ENCODE measurements at places on chromosomes 16 and 17. TPM values are rescaled to one million over a fixed set of nuclear protein-coding genes. Genes with fewer than 3 reads are reported as not detected.
A peak's percentile ranks its signal among the peaks of the same experiment; 100 is the strongest.

The SLC12A3 gene
- total RNA-seq: not detected

The SERPINF2 gene
- total RNA-seq: 0.19 TPM

The PIPOX gene
- total RNA-seq: 3.3 TPM

The MEOX1 gene
- total RNA-seq: 1.1 TPM

The ADPRM gene
- 9.8 TPM for total RNA-seq

The TBC1D3 gene
- not detected for total RNA-seq

The NXPH3 gene
- total RNA-seq: 1.1 TPM

The ANKRD13B gene
- 70.0 TPM for total RNA-seq

The NTN1 gene
- total RNA-seq: 10.1 TPM

The LITAFD gene
- not detected for total RNA-seq

The NACA2 gene
- not detected for total RNA-seq

DNA sequence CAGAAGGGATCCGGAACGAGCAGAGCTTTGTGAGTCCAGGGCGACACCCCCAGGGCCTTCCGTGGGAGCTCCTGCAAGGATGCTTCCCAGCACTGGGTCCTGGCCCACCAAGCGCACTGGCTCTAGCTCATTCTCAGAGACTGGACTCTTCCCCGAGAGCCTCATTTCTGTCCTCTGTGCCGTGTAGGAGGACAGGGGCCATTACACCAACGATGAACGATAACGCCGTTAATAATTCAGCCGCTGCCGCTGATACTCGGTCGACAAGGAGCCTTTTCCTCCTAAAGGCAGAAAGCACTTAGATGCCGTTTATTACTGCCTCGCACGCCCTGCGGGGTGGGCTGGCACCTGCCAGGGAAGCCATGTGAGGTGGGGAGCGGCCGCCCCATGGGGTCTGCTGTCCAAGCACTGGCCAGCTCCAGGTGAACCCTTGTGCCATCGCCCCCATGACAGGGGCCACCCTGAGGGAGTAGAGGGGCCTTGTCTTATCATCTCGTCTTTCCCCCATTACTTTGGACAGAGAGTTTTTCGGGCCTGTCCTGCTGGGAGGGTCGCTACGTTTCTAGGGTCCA is 33.5 kb downstream of the TBC1D16 start:
- no peak for DNase-seq

DNA sequence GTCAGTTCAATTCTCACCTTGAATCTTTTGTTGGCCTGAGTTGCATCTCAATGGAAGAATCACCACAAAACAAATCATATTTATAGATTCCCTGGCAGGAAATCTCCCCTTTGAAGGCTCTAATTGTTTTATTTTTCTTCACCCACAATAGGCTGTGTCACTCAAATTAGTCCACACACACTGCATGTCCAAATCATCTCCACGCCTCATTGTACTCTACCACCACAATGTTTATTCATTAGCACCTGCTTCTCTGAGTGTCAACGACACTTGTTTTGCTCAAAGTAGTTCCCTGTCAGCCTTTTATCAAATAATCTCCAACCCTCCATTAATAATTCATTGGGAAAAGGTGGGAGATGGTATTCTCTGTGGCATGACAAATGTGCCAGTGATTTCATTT is 164.3 kb downstream of the ABCC12 start:
- DNase-seq: no peak

DNA sequence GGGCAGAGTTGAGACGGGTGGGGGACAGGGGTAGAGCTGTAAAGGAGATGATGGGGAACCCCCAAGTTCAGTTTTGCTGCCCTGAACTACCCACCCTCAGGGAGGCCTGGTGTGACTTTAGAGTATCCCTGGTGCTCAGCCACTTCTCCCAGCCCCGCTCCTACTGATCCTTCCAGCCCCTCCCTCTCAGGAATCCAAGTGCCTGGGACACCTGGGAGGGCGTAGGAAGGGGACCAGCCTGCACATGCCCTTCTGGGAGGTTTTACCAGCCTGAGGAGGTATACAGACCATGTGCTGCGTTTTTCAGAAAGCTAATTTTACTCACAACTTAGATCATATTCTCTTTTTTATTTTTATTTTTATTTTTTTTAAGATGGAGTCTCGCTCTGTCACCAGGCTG is 4.1 kb downstream of the ST6GALNAC2 start:
- DNase-seq: no peak

DNA sequence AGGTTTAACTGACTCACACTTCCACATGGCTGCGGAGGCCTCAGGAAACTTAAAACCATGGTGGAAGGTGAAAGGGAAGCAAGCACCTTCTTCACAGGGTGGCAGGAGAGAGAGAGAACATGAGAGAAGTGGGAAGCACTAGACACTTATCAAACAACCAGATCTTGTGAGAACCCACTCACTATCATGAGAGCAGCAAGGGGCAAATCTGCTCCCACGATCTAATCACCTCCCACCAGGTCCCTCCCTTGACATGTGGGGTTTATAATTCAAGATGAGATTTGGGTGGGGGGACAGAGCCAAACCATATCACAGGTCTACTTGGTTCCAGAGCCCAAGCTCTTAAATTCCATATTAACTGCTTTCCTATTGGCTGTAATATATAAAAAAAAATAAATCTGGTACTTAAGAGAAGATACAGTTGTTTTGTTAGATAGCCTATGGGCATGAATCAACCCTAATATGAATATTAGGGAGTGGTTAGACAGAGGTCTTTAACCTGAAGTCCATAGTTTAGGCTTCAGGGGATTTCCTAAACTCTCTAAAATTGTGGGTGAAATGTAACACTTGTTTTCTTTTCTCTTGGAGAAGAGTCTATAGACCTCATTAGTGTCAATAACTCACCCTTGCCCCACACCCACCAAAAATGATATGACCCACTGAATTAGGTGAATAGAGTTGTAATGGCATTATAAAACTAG is 56.7 kb downstream of the SKAP1 start:
- no peak for DNase-seq

GRCh38 chr17:41415411-41415810 is 9.0 kb downstream of the KRT37 start:
- DNase-seq: no peak

- DNase-seq: no peak
Observed at GRCh38 chr17:77235370-77235941, 94.7 kb downstream of the SEC14L1 start.

DNA sequence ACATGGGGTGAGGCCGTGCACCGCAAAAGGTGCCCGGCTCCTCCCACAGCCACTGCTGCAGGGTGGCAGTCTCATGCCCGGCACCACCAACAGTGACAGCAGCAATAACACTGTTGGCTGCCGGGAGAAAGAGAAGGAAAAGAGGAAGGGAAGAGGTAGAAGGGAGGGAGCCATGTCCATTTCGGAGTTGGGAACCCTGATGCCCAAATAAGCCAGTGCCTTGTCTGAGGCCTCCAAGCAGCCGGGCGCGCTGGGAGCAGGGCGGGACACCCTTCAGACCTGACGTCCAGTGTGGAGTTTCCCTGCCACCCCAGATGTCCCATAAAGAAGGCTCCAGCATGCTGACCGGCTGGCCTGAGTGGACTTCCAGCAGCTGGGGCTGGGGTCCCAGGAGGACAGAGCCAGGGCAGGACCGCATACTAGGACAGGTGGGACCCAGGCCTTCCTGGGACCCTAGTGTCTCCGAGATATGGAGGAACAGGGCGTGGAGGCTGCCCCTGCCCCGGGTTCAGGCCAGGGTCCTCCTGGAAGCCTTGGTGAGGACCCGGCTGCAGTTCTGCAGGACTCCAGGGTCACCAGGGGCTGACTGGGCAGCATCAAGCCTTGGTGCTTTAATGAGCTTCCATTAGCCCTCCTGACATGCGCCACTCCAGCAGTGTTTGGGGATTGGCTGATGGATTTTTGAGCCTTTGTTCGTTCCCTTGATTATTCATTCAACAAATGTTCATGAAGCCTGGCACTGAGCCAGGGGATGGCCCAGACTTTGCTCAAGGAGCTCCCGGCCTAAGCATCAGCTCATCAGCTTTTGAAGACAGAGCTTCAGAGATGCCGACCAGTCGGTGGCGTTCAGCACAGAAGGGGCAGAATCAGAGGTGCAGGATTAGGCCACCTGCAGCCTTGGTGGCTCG is 223.6 kb upstream of the CIBAR2 start:
- DNase-seq: no peak

- DNase-seq: no peak
Observed at GRCh38 chr16:22018559-22018958, 10.6 kb downstream of the MOSMO start.

GRCh38 chr16:79430191-79430678 is 170.3 kb downstream of the MAF start:
- no peak for DNase-seq

DNA sequence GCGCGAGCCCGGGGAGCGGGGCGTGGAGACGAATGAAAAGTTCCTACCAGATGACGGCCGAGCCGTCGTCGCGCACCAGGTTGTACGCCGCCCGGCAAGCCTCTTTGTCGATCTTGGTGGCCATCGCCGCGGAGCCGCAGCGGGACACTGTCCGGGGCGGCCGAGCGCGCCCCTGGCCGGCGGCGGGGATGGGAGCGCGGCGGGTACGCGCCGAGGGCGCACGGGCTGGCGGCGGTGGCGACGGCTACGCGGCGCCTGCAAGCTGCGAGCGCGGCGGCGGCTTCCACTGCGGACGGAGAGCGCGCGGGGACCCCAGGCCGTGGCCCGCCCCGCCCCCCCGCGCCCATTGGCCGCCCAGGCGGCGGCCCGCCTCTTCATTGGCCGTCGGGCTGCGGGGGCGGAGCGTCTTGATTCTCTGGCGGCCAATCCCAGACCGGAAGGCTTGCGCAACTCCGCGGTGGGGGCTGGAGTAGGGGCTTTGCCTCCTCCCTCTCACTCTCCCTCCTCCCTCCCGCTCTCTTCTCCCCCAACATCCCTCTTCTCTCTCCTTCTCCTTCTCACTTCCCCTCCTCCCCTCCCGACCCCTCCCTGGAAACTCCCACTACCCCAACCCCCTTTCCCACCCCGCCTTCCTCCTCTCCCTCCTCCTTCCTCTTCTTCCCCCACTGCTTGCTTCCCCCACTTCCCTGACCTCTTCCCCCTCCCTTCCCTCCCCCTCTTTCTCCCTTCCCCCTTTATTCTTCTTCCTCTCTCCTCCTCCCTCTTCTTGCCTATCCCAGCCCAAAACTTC is at the start of gene COTL1:
Gene COTL1, minus strand, starts transcription at position 288 of the 790 bp plus-strand sequence. Its CDS starts 164 bp downstream, at position 124.
- DNase-seq: peak; percentile 87

DNA sequence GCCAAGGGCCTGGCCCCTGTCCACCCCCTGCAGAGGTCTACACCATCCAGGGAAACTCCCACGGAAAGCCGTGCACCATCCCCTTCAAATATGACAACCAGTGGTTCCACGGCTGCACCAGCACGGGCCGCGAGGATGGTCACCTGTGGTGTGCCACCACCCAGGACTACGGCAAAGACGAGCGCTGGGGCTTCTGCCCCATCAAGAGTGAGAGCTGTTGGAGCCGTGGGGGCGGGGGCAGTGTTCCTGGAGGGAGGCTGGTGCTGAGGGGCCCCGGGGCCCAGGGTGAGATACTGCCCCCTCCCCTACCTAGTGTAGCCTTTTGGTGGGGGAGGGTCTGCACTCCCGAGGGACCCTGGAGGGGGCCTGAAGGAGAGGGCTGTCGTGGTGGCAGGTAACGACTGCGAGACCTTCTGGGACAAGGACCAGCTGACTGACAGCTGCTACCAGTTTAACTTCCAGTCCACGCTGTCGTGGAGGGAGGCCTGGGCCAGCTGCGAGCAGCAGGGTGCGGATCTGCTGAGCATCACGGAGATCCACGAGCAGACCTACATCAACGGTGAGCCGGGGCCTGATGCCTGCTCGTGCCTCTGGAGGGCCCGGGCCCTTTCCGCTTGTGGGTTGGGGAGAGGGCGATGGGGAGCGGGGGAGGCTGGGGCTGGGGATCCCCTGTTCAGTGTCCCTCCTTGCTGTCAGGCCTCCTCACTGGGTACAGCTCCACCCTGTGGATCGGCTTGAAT is 38.8 kb downstream of the MRC2 start:
- DNase-seq: no peak

- no peak for DNase-seq
Observed at GRCh38 chr17:68614718-68615117, 13.6 kb upstream of the FAM20A start.

DNA sequence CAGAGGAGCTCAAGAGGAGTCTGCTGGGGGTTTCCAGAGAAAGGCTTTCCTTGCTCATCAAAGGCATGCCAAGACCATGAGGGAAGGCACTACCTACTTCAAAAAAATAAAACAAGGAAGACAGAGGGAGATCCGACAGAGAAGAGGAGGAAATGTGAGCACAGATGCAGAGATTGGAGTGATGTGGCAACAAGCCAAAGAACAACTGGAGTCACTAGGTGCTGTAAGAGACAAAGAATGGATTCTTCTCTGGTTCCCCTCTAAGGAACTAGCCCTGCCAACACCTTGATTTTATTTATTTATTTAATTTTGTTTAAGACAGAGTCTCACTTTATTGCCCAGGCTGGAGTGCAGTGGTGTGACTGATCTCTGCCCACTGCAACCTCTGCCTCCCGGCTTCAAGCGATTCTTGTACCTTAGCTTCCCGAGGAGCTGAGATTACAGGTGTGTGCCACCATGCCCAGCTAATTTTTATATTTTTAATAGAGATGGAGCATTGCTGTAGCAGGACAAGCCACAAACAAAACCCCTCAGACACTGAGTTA is 13.8 kb upstream of the ACSF2 start:
- no peak for DNase-seq

GRCh38 chr16:47734987-47735594 is 274.0 kb downstream of the PHKB start:
- no peak for DNase-seq

GRCh38 chr17:55740511-55741355 is 10.1 kb upstream of the PCTP start:
- no peak for DNase-seq

DNA sequence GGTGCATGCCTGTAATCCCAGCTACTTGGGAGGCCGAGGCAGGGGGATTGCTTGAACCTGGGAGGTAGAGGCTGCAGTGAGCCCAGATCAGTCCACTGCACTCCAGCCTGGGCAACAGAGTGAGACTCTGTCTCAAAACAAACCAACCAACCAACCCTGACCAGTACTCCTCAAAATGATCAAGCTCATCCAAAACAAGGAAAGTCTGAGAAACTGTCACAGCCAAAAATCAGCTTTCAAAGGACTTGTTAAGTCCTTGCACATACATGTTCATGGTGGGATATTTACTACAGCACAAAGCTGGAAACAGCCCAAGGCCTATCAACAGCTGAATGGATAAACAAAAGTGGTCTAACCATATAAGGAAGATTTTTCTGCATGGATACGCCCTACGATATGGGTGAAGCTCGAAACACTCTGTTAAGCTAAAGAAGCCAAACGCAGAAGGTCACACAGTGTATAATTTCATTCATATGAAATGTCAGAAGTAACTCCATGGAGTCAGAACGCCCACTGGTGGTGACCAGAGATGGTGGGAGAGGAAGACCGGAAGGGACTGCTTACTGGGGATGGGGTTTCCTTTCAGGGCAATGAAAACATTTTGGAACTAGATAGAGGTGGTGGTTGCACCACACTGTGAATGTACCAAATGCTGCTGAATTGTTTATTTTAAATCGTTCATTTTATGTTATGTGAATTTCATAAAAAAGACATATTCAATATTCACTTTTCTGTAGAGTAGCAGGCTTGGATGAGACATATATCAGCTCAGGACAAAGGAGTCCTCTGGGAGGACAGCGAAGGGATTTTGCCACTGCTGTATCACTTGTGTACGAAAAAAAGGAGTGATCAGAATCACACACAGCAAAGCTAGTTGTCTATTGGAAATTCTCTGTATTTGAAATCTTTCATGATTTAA is 17.7 kb downstream of the CCL17 start:
- DNase-seq: peak; percentile 58

GRCh38 chr16:23516366-23517137 is 6.3 kb upstream of the GGA2 start:
- DNase-seq: no peak

GRCh38 chr17:74779501-74779900 is 3.4 kb upstream of the NAT9 start:
- DNase-seq: no peak
